Heart left ventricle (tissue), 16 donors: ENCODE measurements at places on chromosomes 1 and 21. TPM values are rescaled to one million over a fixed set of nuclear protein-coding genes. Genes with fewer than 3 reads are reported as not detected.

DNA sequence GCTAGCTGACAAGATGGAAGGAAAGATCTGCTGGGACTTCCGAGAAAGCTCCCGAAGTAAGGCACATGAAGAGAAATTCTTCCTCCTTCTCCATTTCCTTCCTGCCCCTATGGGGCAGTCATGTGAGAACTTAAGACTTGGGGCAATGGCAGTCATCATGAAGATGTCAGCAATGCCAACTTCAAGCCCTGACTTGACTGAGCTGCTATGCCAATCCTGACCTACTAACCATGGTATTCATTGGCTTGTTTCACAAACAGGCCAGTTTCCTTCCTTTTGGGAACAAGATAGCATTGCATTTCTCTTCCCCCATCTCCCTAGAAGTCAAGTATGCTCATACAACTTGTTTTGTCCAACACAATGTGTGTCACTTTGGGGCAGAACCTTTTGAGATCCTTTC is 25.5 kb downstream of the GRIK1 start:
- H3K36me3 ChIP-seq, result no peaks in the 10 kb centered on the region
- no peaks in the 10 kb centered on the region for H3K4me1 ChIP-seq
- H3K4me3 ChIP-seq, result no peak overlapping the region

Gene KRTAP19-1
- not detected for total RNA-seq

Gene RGS4
- 1.9 TPM for total RNA-seq

DNA sequence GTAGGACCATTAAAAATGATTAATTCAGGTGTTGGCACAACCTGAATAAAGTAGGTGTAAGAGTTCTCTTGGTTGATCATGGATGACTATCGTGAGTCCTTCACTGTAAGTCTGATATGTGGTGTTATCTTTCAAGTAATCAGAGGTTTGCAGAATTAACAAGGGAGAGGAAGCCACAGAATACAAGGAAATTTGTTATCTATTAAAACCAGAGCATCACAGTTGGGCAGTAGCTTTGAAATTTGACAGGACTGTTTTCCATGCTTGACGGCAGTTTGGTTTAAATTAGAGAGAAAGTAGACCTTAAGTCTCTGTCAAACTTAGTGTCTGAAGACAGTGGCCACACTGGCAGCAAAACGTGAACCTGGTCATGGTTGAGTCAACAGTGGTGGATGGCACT is 139.5 kb upstream of the KCNK2 start:
- H3K36me3 ChIP-seq, result no peaks in the 10 kb centered on the region
- DNase-seq, result no peak
- H3K27me3 ChIP-seq, result no peaks in the 10 kb centered on the region

Gene SLC1A7
- 0.37 TPM for total RNA-seq

GRCh38 chr1:89962024-89962741 is 32.7 kb upstream of the ZNF326 start:
- no peak for DNase-seq
- H3K4me3 ChIP-seq, result no peak overlapping the region
- no peaks in the 10 kb centered on the region for H3K4me1 ChIP-seq
- H3K27me3 ChIP-seq, result no peaks in the 10 kb centered on the region

- H3K4me3 ChIP-seq, result no peak overlapping the region
- H3K4me1 ChIP-seq, result no peaks in the 10 kb centered on the region
- DNase-seq, result no peak
These were observed 555.2 kb downstream of the PLPP3 start for GRCh38 chr1:56024155-56024554.
